ENCODE measurements at places on chromosomes 3 and 15.

GRCh38 chr15:55283379-55284147, 6.0 kb downstream of the RAB27A start:
- DNase-seq = no peak

DNA sequence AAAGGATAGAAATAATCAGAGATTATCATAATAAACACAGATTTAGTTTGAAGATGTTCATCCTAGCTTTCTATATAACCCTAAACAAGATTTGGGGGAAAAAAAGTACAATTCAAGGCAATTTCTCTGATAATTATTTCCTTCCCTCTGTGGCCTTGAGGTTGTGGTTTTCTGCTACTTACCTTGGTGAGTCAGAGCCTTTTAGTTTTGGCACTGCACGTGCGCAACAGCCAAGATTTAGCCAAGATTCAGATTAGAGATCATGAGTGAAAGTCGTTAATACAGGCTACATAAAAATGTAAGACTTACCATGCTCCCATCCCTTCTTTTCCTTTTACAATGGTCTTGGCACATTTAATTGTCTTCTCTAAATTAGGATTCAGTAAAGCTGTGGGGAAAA, 6.7 kb downstream of the LYZL4 start:
- no peak for DNase-seq

DNA sequence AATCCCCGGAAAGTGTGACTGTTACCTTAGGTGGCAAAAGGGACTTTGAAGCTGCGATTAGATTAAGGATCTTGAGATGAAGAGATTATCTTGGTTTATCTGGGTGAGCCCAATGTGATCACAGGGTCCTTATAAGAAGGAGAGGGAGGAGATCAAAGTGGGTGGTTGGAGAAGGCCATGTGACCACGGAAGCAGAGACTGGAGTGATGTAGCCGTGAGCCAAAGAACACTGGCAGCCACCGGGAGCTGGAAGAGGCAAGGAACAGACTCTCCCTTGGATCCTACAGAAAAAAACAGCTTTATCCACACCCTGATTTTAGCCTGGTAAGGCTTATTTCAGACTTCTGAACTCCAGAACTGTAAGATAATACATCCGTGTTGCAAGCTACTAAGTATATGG, 29.9 kb downstream of the CRABP1 start:
- DNase-seq = no peak

- DNase-seq = no peak
These were observed 658.2 kb upstream of the LMCD1 start for GRCh38 chr3:7843441-7843840.

DNA sequence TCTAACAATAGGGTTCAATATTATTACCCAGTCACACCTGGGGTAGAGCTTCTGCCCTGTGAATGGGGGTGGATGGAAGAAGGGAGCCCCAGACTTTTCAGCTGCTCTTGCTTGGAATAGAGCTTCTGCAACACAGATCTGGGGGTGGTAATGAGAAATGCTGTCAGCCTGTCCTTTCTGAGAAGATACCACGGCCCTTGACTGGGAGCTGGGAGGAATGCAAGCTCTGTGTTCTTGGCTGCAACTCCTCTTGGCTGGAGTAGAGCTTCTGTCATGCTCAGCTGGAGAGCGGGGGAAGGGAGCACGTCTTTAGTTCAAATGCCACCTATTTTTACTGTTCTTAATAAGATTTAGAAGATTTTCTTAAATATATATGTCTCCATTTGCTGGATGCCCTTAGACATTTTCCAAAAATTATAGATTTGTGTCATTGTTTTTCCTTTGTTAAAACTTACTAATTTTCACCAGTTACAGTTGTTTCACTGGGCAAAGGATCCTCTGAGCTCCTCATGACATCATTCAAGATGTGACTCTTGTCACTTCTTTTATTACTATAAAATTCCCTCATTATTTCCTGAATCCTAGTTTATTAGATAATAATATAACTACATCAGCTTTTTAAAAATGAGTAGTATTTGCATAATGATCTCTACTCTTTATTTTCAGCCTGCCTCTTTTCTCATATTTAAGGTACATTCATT, 180.0 kb upstream of the TGFBR2 start:
- no peak for DNase-seq
